Activated T-cell treated with anti-CD3 and anti-CD28 coated beads, Interleukin-2, amount 50 U/mL, for 72 hours (primary cell): ENCODE measurements at places on chromosomes 16 and 17. TPM values are rescaled to one million over a fixed set of nuclear protein-coding genes. Genes with fewer than 3 reads are reported as not detected.
A peak's percentile ranks its signal among the peaks of the same experiment; 100 is the strongest.

The CDH5 gene
- not detected for total RNA-seq

The UMOD gene
- total RNA-seq = not detected

- no peaks in the 10 kb centered on the region for H3K27me3 ChIP-seq
- H3K4me3 ChIP-seq = no peak overlapping the region
- no peaks in the 10 kb centered on the region for H3K4me1 ChIP-seq
- no peak overlapping the region for H3K27ac ChIP-seq
- DNase-seq = peak; percentile 23
These were observed 78.1 kb upstream of the XYLT1 start for GRCh38 chr16:17548825-17549224.

- DNase-seq = no peak
- no peaks in the 10 kb centered on the region for H3K27me3 ChIP-seq
- H3K27ac ChIP-seq = no peak overlapping the region
- no peaks in the 10 kb centered on the region for H3K4me1 ChIP-seq
These were observed 45.6 kb downstream of the KNOP1 start for GRCh38 chr16:19672378-19672777.

DNA sequence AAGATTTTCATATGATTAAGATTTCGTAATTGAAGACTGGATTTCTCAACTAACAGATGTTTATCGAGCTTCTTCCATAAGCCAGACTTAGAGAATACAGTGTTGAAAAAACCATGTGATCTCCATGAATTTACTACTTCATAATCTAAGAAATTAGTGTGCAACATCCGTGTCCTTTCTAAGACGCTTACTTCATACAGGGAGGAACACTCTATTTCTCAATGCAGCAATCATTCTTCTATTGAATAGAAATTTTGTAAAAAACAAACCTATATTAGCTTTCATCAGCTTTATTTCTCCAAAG, 946.3 kb downstream of the KCNJ2 start:
- H3K4me1 ChIP-seq = no peaks in the 10 kb centered on the region
- no peaks in the 10 kb centered on the region for H3K27me3 ChIP-seq
- no peak overlapping the region for H3K4me3 ChIP-seq
- no peak overlapping the region for H3K27ac ChIP-seq
- no peak for DNase-seq
- no peaks in the 10 kb centered on the region for H3K36me3 ChIP-seq

The TP53TG3B gene
- not detected for total RNA-seq

DNA sequence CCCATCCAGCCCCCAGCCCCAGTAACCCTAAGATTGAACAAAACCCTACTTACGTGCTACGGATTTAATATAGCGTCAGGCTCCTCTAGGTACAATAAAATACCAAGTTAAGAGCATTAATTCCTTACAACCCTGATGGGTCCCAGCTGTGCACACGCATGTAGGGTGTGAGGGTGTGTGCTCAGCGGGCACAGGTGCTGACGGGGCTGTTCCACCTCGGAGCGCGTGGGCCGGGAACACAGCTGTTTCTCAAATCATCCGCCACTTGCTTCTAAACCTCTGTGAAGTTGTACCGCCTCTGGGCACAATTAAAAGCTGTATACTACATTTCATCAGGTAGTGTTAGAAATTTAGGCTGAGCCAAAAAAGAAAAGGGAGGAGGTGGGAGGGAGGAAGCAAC, 478.6 kb downstream of the MAF start:
- no peak overlapping the region for H3K4me3 ChIP-seq
- peaks cover 2% of the 10 kb centered on the region for H3K36me3 ChIP-seq
- no peak overlapping the region for H3K27ac ChIP-seq
- no peaks in the 10 kb centered on the region for H3K27me3 ChIP-seq
- DNase-seq = no peak

GRCh38 chr16:14302031-14302398, 230.9 kb downstream of the MRTFB start:
- H3K27ac ChIP-seq = no peak overlapping the region
- H3K4me3 ChIP-seq = peak overlapping the region; percentile 67
- H3K27me3 ChIP-seq = peaks cover 22% of the 10 kb centered on the region
- H3K4me1 ChIP-seq = peaks cover 30% of the 10 kb centered on the region
- DNase-seq = peak; percentile 36

- H3K4me3 ChIP-seq = no peak overlapping the region
- no peaks in the 10 kb centered on the region for H3K4me1 ChIP-seq
- H3K27me3 ChIP-seq = peaks cover 7% of the 10 kb centered on the region
- no peak overlapping the region for H3K27ac ChIP-seq
- H3K36me3 ChIP-seq = no peaks in the 10 kb centered on the region
These were observed 52.7 kb upstream of the TNRC6C start for GRCh38 chr17:77905766-77906165.

The MYH1 gene
- total RNA-seq = not detected

GRCh38 chr16:26787924-26788323, 278.8 kb upstream of the C16orf82 start:
- no peaks in the 10 kb centered on the region for H3K4me1 ChIP-seq
- H3K27ac ChIP-seq = no peak overlapping the region
- no peaks in the 10 kb centered on the region for H3K36me3 ChIP-seq

DNA sequence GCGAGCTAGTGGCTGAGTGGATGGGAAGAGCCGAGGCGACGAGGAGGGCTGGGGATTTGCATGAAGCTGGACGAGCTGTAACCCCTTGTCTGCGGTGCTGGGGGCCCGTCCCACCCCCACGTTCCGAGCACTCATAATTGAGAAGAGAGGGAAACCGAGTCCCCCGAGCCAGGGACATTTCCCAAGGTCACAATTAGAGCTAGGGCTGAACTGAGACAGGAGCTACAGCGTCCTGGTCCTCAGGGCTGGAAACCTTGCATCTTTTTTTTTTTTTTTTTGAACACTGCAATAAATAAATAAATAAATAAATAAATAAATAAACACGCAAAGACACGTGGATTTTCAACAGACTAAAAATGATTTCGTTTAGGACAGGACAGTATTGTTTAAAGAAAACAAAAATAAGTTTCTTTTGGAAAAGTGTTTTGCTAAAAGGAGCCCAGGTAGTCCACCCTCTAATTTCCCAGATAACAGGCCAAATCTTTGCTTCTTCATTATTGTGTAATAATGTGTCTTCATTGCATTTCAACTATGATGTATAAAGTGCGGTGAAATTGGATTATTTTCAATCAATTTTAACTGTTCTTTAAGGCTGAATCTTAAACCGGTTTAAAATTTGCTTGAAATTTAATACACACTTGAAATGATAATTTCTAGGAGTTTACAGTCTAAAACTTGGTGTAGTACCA, 992 bp downstream of the GDPD1 start:
- peak overlapping the region; percentile 97 for H3K4me3 ChIP-seq
- H3K27ac ChIP-seq = peak overlapping the region; percentile 89
- no peaks in the 10 kb centered on the region for H3K27me3 ChIP-seq
- H3K4me1 ChIP-seq = peaks cover 14% of the 10 kb centered on the region
- no peak for DNase-seq

- H3K27ac ChIP-seq = no peak overlapping the region
- H3K36me3 ChIP-seq = peaks cover 8% of the 10 kb centered on the region
- H3K27me3 ChIP-seq = no peaks in the 10 kb centered on the region
- H3K4me3 ChIP-seq = no peak overlapping the region
These were observed 61.6 kb downstream of the TIMM22 start for GRCh38 chr17:1058423-1059130.

The APOH gene
- not detected for total RNA-seq

DNA sequence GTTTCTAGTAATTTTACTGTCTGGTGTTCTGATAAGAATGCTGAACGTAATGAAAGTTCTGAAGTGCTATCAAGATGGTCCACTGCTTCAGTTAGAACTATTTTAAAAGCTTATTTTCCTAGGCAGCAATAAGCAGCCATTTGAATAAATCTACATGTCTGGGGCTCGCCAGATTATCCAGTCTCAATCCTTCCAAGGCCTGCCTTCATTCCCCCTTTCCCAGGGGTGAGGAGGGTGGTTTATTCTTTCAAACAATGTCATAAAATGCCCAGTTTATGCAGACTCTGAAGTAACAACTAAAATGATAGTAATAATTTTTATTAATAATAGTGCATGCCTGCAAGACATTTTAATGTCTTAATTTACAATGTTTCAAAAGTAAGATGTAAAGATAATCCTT, 2.4 kb downstream of the CDH11 start:
- DNase-seq = no peak
- H3K27me3 ChIP-seq = peaks cover 24% of the 10 kb centered on the region
- no peak overlapping the region for H3K4me3 ChIP-seq
- H3K36me3 ChIP-seq = peaks cover 3% of the 10 kb centered on the region
- H3K27ac ChIP-seq = no peak overlapping the region

DNA sequence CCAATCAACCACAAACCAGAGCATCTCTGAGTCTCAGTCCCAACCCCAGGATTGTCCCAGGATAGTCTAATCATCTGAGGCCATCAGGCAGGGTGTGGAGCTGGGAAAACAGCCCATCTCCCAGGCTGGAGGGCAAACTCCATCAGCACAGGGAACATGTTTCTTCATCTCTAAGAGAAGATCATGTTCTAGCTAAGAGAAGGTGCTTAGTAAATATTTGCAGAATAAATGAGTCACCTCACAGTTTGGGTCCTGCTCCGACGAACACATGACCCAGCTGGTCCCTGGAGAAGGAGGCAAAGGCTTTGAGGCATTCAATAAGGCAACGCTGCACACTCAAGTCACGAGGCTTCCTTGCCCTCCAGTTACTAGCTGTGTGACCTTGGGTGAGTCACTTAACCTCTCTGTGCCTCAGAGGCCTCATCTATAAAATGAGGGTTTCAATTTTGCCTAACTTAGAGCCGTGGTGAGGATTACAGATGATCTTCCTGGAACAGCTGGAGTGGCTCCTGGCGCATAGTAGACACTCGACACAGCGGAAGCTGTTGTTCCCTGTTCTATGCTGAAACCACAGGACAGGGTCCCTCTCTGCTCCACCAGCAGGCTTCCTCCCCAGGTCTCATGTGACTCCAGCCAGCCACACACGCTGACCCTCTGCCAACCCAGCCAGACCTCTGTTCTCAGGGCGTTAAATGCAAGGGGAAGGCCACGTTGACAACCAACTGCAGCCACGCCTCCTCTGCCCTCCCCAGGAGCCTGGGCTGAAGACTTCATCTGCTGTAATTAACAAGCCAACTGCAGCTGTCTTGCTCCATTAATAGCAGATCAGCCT, 10.3 kb upstream of the RPL38 start:
- H3K4me1 ChIP-seq = no peaks in the 10 kb centered on the region
- DNase-seq = no peak
- no peaks in the 10 kb centered on the region for H3K36me3 ChIP-seq
- H3K27ac ChIP-seq = no peak overlapping the region
- H3K27me3 ChIP-seq = peaks cover 19% of the 10 kb centered on the region

GRCh38 chr17:10177131-10177912, 21.1 kb downstream of the GAS7 start:
- H3K36me3 ChIP-seq = peaks cover under 1% of the 10 kb centered on the region
- DNase-seq = no peak
- H3K4me1 ChIP-seq = peaks cover 1% of the 10 kb centered on the region

GRCh38 chr16:3804426-3805016, 76.0 kb downstream of the CREBBP start:
- peaks cover 62% of the 10 kb centered on the region for H3K4me1 ChIP-seq
- H3K36me3 ChIP-seq = peaks cover 18% of the 10 kb centered on the region
- no peak for DNase-seq
- H3K27ac ChIP-seq = no peak overlapping the region
- H3K4me3 ChIP-seq = no peak overlapping the region

GRCh38 chr16:57618296-57619132, 9.9 kb upstream of the ADGRG1 start:
- no peak overlapping the region for H3K27ac ChIP-seq
- H3K4me3 ChIP-seq = no peak overlapping the region
- H3K36me3 ChIP-seq = no peaks in the 10 kb centered on the region
- no peak for DNase-seq

DNA sequence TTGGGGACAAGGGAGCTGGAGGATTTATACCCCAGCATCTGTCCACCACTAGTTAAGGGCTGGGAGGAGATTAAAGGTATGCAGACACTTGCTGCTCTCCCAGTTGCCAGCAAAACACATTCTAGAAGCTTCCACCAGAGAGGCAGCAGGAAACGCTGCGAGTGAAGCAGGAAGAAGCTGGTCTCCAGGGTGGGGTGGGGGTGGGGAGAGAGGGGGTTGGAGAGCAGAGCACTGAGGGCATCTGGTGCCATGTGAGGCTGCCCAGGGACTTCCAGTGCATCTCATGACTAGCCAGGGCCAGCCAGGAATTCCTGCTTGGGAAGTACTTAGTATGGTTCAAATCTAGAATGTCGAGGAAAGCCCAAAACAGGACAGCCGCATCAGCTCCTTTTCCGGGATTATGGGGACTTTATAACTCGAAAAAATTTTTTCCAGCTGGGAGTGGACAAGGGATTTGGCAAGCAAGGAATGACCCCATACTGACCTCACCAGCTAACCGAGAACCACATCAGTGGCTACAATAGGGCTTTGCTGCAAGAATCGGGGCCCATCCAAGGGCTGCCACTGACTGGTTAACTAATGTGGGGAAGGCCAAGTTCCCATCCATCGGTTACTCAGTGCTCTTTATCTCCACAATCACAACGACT, 26.2 kb upstream of the AXIN2 start:
- H3K27ac ChIP-seq = no peak overlapping the region
- no peak for DNase-seq
- H3K4me1 ChIP-seq = peaks cover 45% of the 10 kb centered on the region
- no peaks in the 10 kb centered on the region for H3K36me3 ChIP-seq

GRCh38 chr17:17120701-17121100, 78.4 kb downstream of the MPRIP start:
- peak overlapping the region; percentile 71 for H3K27ac ChIP-seq
- DNase-seq = no peak
- peaks cover 60% of the 10 kb centered on the region for H3K4me1 ChIP-seq
- no peaks in the 10 kb centered on the region for H3K27me3 ChIP-seq
- no peak overlapping the region for H3K4me3 ChIP-seq

GRCh38 chr16:11251525-11252481, 4.2 kb downstream of the SOCS1 start:
- H3K4me3 ChIP-seq = peak overlapping the region; percentile 99
- H3K27me3 ChIP-seq = no peaks in the 10 kb centered on the region
- H3K36me3 ChIP-seq = peaks cover 38% of the 10 kb centered on the region
- peak overlapping the region; percentile 100 for H3K27ac ChIP-seq
- peak; percentile 88 for DNase-seq

GRCh38 chr17:38702916-38703741, 1.9 kb upstream of the MLLT6 start:
- H3K4me3 ChIP-seq = peak overlapping the region; percentile 99
- H3K27ac ChIP-seq = peak overlapping the region; percentile 99
- no peaks in the 10 kb centered on the region for H3K27me3 ChIP-seq
- peaks cover 48% of the 10 kb centered on the region for H3K4me1 ChIP-seq

The CDRT15 gene
- total RNA-seq = not detected

- peaks cover 4% of the 10 kb centered on the region for H3K36me3 ChIP-seq
- no peaks in the 10 kb centered on the region for H3K27me3 ChIP-seq
- no peak for DNase-seq
These were observed 11.0 kb downstream of the DCAKD start for GRCh38 chr17:45040459-45040858.

The KRTAP17-1 gene
- not detected for total RNA-seq

DNA sequence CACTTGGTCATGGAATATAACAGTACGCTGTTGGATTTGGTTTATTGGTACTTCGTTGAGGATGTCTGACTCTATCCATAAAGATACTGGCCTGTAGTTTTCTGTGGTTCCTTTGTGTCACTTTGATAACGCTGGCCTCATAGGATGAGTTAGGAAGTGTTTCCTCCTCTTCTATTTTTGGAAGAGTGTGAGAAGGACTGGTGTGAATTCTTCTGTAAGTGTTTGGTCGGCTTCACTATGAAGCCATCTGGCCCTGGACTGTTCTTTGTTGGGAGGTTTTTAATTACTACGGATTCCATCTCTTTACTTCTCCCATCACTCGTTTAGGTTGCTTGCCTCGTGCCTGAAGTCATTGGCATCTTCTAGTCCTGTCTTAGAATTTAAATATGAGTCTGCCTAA, 117.3 kb downstream of the OR1D5 start:
- no peaks in the 10 kb centered on the region for H3K36me3 ChIP-seq
- H3K27me3 ChIP-seq = no peaks in the 10 kb centered on the region
- DNase-seq = no peak
- H3K4me3 ChIP-seq = no peak overlapping the region
